ENCODE measurements at places on chromosomes 11 and 22. TPM values are rescaled to one million over a fixed set of nuclear protein-coding genes. Genes with fewer than 3 reads are reported as not detected.

Gene BARX2
- total RNA-seq: 6.6 TPM

Gene SHISA8
- total RNA-seq: not detected

Gene HORMAD2
- total RNA-seq: not detected

DNA sequence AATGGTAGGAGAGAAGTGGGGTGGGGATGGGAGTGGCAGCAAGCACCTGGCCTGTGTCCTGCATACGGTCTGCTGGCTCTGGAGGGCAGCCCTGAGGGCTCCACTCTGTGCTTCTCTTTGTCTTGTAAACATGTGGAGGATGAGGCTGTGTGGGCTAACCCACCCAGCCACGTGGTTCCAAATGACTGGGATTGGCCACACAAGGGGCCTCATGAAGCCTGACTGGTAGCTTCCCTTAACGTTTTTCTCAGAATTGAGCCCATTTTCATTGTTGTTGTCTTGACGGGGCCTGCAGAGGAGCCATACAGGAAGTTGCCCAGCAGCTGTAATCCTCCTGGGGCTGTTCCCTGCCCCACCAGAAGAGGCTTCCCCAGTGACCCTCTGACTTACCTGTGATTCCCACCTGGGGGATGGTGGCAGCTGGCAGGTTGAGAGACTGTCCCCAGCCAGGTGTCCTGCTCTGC, 18.0 kb downstream of the DERL3 start:
- no peaks in the 10 kb centered on the region for H3K27me3 ChIP-seq
- no peak for DNase-seq
- H3K4me3 ChIP-seq: no peak overlapping the region
- no peaks in the 10 kb centered on the region for H3K4me1 ChIP-seq
- peaks cover 36% of the 10 kb centered on the region for H3K36me3 ChIP-seq

Gene GGTLC2
- total RNA-seq: not detected

GRCh38 chr22:23862103-23862502, 4.4 kb downstream of the SLC2A11 start:
- no peaks in the 10 kb centered on the region for H3K36me3 ChIP-seq
- H3K27ac ChIP-seq: no peak overlapping the region
- H3K4me3 ChIP-seq: no peak overlapping the region
- H3K4me1 ChIP-seq: peaks cover 17% of the 10 kb centered on the region
- no peaks in the 10 kb centered on the region for H3K27me3 ChIP-seq

- H3K27ac ChIP-seq: no peak overlapping the region
- H3K27me3 ChIP-seq: no peaks in the 10 kb centered on the region
- H3K36me3 ChIP-seq: peaks cover 18% of the 10 kb centered on the region
- peaks cover 3% of the 10 kb centered on the region for H3K4me1 ChIP-seq
Measured at GRCh38 chr22:43136255-43136654, 6.9 kb downstream of the MCAT start.

DNA sequence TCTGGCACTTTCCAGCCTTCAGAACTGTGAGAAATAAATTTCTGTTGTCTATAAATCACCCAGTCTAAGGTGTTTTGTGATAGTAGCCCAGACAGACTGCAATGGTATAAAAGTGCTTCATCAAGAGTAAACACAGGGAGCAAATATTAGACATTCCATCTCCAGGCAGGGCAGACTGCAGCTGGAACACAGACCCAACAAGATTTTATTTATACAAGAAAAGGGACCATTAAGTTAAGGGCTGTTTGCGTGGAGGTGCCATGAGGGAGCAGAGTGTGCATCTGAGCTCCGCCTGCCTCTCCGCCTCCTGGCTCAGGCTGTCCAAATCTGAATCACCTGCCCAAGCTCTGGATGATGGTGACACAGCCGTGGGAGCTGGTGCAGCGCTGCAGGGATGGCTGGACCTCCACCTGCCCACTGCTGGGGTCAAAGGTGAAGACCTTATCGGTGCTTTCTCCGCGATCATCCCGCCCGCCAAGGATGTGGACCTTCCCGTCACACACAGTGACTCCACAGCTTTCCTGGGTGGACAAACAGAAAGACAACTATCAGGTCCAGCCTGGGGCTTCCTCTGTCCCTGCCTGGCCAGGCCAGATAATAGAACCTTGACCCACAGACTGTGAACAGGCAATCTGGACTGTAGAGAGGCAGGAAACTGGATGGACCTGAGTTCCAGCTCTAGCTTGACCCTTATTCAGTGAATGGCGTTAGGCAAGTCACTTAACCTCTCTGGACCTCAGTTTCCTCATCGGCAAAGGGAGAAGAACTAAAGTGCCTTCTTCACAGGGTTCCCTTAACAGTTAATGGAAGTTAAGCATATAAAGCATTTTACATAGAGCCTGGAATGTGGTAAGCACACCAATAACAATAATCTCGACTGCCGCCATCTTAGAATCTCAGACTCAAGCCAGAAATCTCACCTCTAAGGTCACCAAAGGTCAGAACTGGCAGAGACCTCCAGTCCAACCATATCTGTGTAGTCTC, 10.5 kb downstream of the KLHL35 start:
- peaks cover 25% of the 10 kb centered on the region for H3K4me1 ChIP-seq
- H3K36me3 ChIP-seq: no peaks in the 10 kb centered on the region
- no peaks in the 10 kb centered on the region for H3K27me3 ChIP-seq
- DNase-seq: peak; percentile 41

DNA sequence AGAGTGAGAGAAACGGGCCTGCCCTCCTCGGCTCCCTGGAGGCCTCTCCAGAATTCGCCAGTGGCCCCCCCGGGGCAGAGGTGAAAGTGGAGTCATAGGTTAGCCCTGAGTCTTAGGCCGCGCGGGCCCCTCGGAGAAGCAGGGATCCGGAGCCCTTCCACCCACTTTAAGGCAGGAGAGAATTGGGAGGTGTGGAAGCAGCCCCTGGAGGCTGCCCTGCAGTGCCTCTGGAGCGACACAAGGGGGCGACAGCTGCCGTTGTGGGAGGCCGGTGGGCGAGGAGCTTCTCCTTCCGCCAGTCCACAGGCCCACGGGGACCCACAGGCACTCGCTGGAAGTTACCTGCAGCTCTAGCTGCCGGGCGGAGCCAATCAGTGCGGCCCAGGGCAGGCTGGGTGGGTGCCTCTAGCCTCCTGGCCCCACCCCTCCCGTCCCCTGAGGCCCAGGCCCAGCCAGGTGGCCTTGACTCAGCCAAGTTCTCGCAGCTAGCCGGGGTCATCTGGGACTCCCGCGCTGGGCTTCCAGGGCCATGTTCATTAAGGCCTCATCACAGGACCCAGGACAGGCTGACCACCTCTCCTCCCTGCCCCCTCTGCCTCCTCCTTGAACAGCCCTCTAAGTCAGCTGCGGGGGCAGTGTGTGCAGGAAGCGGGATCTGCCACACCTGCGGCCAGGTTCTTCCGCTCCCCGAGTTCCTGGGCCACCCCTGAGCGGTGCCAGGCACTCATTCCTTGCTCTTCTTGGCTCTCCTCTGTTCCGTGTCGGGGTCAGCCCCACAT, 5.0 kb downstream of the DGKZ start:
- H3K36me3 ChIP-seq: no peaks in the 10 kb centered on the region
- DNase-seq: peak; percentile 81
- no peaks in the 10 kb centered on the region for H3K27me3 ChIP-seq
- peak overlapping the region; percentile 78 for H3K27ac ChIP-seq
- peaks cover 70% of the 10 kb centered on the region for H3K4me1 ChIP-seq

Gene OR9Q2
- not detected for total RNA-seq

GRCh38 chr22:43830931-43831560, 18.9 kb upstream of the EFCAB6 start:
- no peak overlapping the region for H3K27ac ChIP-seq
- no peak for DNase-seq
- no peaks in the 10 kb centered on the region for H3K4me1 ChIP-seq
- H3K4me3 ChIP-seq: no peak overlapping the region
- H3K27me3 ChIP-seq: no peaks in the 10 kb centered on the region
- H3K36me3 ChIP-seq: no peaks in the 10 kb centered on the region

Gene TRPC6
- 4.0 TPM for total RNA-seq

- H3K27me3 ChIP-seq: no peaks in the 10 kb centered on the region
- peaks cover 4% of the 10 kb centered on the region for H3K4me1 ChIP-seq
- H3K27ac ChIP-seq: no peak overlapping the region
- no peak overlapping the region for H3K4me3 ChIP-seq
- DNase-seq: peak; percentile 6
Measured at GRCh38 chr11:12585861-12586260, 88.4 kb upstream of the TEAD1 start.

Gene CNTF
- 0.66 TPM for total RNA-seq

GRCh38 chr11:132632641-132633124, 899.6 kb downstream of the OPCML start:
- no peaks in the 10 kb centered on the region for H3K36me3 ChIP-seq
- H3K27me3 ChIP-seq: no peaks in the 10 kb centered on the region
- H3K27ac ChIP-seq: no peak overlapping the region
- DNase-seq: no peak
- H3K4me1 ChIP-seq: no peaks in the 10 kb centered on the region
- no peak overlapping the region for H3K4me3 ChIP-seq

Data from body of pancreas (tissue), 4 donors.